Hematopoietic multipotent progenitor cell (in vitro differentiated cells): ENCODE measurements at places on chromosomes 12 and 14. TPM values are rescaled to one million over a fixed set of nuclear protein-coding genes. Genes with fewer than 3 reads are reported as not detected.

The PRICKLE1 gene
- 0.81 TPM for total RNA-seq

The SMIM41 gene
- under 0.01 TPM for total RNA-seq

DNA sequence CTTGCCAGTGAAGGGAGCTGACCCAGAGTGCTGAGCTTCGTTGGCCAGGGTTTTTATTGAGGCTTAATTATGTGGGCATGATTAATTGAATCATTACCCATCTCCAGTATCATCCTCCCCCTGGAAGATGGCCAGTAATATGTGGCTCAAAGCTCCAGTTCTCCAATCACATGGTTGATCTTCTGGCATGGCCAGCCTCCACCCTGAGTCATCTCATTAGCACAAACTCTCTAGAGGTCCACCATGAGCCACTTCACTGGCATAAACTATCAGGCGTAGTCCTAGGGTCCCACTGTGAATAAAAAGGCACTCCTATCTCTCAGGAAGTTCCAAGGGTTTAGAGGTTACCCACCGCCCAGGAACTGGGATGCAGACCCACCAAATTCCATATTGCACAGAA, 135.0 kb downstream of the ANO6 start:
- no peak for DNase-seq

The GYS2 gene
- total RNA-seq = not detected

The LRTM2 gene
- under 0.01 TPM for total RNA-seq

- no peak for DNase-seq
Observed at GRCh38 chr14:50999726-51000125, 55.4 kb upstream of the PYGL start.

The ACOT6 gene
- not detected for total RNA-seq

GRCh38 chr14:55897031-55897430, 221.2 kb upstream of the PELI2 start:
- no peak for DNase-seq

DNA sequence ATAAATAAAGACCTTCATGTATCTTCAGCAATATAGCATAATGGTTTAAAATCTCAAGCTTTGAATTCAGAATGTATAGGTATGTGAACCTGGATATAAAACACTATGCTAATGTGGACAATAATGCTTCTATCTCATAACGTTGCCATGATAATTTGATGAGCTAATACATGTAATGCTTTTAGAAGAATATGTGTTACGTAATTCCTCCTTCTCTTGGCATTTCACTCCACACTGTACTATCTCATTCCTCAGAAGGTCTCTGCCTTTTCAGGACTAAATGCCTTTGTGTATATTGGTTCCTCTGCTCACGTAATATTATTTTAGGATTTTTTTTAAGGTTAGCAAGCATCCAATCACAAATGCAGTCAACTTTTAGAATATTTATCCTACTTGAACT, 86.5 kb downstream of the FOXA1 start:
- no peak for DNase-seq

DNA sequence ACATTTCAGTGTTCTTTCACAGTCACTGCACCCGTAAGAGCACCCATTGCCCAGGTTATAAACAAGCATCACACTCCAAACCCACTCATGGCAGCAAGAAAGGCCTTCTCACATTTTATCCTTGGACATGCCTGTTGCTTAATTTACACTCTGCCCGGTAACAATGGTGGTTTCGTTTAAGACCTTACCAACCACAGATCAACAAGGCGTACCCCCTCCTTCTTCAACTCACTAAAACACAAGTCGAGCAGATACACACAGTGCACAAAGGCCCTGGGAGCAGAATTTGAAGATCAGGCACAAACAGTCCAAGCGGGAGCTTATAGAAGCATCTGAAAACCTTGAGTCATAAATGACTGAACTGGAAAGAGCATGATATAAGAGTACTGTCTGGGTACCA, 98.1 kb downstream of the GALC start:
- no peak for DNase-seq

- no peak for DNase-seq
Observed at GRCh38 chr12:15854916-15855315, 27.3 kb upstream of the STRAP start.

GRCh38 chr12:108117163-108117849, 11.8 kb upstream of the WSCD2 start:
- no peak for DNase-seq

DNA sequence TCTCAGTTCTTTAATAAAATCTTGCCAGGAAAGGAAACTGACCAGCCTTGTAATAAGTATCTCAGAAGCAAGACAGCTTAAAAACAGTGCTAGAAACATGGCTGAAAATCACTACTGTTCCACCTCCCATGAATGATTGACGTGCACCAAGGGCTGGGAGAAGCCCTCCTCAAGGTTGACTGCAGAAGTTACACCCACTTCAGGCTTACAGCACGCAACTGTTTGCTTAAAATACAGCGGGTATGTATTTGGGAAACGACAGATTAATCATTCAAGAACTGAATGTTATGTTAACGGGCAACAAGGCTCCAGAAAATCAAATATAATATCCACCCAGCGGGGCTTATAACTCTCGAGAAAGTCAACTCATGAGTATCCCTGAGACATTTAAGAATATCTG, 22.1 kb downstream of the PRKD1 start:
- no peak for DNase-seq

DNA sequence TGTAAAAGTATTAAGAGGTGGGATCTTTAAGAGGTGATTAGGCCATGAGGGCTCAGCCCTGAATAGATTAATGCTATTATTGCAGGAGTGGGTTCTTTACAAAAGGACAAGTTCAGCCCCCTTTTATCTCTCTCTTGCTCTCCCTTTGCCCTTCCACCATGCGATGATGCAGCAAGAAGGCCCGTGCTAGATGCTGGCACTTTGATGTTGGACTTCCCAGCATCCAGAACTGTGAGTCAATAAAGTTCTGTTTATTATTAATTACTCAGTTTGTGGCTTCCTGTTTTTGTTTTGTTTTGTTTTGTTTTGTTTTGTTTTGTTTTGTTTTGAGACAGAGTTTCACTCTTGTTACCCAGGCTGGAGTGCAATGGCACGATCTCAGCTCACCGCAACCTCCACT, 10.1 kb downstream of the RNASE1 start:
- DNase-seq = no peak

DNA sequence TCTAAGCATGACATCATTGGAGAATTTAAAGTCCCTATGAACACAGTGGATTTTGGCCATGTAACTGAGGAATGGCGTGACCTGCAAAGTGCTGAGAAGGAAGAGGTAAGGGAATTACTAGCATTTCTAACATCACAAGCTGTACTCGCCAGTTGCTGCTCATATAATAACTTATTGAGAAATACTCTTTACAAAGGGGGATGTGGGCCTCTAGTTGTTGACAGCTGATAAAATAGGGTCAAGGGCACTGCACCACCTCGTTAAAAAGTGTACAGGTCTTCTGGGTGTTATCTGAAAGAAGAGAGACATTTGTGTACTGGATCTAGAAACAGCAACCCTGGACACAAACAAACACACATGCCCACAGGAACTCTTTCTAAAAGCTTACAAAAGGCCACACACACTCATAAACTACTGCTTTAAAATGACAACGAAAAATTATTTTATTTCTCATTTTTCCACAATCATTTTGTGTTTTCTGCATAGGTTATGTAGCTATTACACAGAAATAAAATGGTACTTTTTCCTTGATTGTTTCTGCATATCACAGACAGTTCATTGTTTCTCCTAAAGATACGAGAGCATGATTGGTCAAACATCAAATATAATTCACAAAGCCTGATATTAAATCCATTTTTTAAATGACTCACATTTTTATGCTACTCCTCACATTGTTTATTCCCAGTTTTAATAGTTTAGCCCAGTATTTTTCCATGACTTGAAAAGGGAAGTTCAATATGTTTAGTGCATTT, 391.1 kb downstream of the PAWR start:
- no peak for DNase-seq

DNA sequence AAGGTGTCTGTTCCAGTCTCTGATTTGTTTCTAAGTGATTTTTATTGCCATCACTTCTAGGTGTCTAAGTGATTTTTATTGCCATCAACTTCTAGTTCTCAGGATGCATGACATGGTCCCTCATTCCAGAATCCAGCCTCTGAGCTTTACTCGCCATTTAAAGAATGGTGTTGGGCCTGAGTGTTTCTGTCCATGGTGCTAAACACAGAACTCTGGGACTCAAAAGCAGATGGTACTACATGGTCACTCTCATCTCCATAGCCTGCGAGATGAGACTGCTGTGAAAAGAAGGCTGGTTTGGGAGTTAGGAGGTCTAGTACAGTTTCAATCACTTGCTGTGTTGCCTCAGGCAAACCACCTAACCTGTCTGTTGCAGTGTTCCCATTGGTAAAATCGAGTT, 276.6 kb downstream of the NRXN3 start:
- peak; percentile 3 for DNase-seq

DNA sequence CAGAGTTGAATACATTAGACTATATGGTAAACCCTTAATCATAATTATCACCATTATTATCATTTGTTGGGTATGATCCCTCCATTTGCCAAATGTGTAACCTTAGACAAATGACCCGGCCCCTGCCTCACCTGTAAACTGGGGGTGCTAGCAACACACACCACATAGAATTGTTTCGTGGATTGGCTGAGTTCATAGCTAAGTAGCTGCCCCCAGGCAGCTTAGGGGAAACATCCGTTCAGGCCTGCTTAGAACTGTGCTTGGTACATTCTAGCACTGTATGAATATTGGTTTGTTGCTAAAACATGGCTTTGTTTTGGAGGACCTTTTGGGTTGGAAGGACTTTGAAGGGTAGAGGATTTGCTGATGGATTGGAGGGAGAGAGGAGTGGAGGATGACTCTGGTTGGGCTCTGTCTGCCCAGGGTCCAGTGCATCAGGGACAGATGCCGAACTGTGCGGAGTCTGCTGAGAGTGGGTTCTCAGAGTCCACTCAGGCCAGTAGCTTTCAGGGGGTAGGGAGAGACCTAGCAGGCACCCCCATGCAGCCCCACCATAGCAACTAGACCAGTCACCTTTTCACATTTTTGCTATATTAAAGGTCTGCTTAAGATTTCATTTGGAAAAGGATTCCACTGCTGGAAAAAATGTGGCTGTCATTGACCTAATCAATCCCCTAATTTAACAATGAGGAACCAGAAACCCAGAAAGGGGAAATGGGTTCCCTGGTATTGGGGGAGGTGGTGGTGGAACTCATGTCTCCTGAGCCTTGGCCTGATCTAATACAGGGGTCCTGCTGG, 2.2 kb downstream of the RIN3 start:
- DNase-seq = no peak

- DNase-seq = no peak
Observed at GRCh38 chr12:120725151-120725658, 421 bp upstream of the ACADS start.

DNA sequence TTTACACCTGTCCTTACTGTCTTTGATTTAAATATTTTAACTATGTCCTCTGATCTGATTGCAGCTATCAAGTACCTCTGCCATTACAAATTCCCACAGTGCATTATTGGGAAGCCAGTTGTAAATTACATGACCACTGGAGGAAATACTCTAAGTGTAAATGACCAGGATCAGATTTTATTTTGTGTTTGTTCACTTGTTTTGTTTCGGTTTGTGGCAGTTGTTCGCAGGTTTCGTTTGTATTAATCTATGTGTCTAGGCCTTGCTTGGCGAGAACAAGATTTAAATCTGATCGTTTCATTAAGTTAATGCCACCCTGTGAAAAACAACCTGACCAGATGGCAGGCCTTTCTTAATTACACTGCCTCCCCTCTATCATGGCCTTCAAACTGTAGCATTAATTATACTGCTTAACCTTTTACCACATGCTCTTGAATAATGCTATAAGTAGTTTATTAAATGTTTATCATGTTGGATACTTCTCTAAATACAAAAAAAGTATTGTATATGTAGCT, 990.1 kb downstream of the TMTC2 start:
- no peak for DNase-seq
